ENCODE measurements at places on chromosomes 1 and 21.

DNA sequence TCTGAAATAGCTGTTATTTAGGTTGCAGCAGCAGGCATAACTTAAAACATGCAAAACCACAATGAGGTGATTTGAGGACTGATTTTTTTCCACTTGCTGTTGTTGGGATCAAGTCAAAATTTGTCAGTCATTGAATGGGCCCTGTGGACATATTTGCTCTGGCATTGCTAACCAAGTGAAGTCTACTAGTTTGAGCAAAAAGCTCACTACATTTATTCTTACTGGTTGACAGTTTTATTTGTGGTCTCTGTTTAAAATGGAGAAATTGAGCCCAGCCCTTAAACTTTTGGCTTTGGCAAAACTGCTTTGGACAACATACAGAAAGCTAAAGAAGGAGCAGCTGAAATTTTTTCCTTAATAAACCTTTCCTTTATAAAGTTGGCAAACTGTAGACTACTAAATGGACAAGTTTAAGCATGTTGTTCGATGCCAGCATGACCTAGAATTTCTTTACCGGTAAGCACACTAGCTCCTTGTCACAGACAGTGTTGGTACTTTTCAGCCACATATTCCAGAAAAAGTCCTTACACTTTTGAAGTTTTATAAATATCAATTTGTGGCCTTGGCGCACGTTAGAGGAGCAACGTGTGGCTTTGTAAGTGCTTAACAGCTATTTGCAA, 234.6 kb downstream of the USP25 start:
- H3K4me1 ChIP-seq, result no peaks in the 10 kb centered on the region
- DNase-seq, result no peak

- no peak for DNase-seq
- no peaks in the 10 kb centered on the region for H3K36me3 ChIP-seq
- H3K27ac ChIP-seq, result peak overlapping the region; percentile 54
- H3K27me3 ChIP-seq, result no peaks in the 10 kb centered on the region
- H3K4me3 ChIP-seq, result peak overlapping the region; percentile 52
- peaks cover 28% of the 10 kb centered on the region for H3K4me1 ChIP-seq
Observed at GRCh38 chr1:209675565-209676154, 448 bp downstream of the G0S2 start.

GRCh38 chr1:43541721-43542401, 11.2 kb downstream of the PTPRF start:
- H3K27me3 ChIP-seq, result no peaks in the 10 kb centered on the region
- no peak overlapping the region for H3K4me3 ChIP-seq
- peaks cover 100% of the 10 kb centered on the region for H3K4me1 ChIP-seq
- H3K27ac ChIP-seq, result peak overlapping the region; percentile 93
- H3K36me3 ChIP-seq, result peaks cover 45% of the 10 kb centered on the region
- DNase-seq, result no peak

GRCh38 chr1:224629965-224630364, 13.8 kb downstream of the CNIH3 start:
- H3K27ac ChIP-seq, result no peak overlapping the region
- H3K4me3 ChIP-seq, result no peak overlapping the region
- no peaks in the 10 kb centered on the region for H3K36me3 ChIP-seq
- DNase-seq, result no peak
- H3K4me1 ChIP-seq, result no peaks in the 10 kb centered on the region

- DNase-seq, result no peak
- H3K4me1 ChIP-seq, result peaks cover 81% of the 10 kb centered on the region
- no peaks in the 10 kb centered on the region for H3K27me3 ChIP-seq
- peak overlapping the region; percentile 90 for H3K27ac ChIP-seq
- peak overlapping the region; percentile 79 for H3K4me3 ChIP-seq
Observed at GRCh38 chr1:202806845-202807450, 1.3 kb downstream of the KDM5B start.

- DNase-seq, result no peak
- H3K4me3 ChIP-seq, result no peak overlapping the region
- H3K36me3 ChIP-seq, result no peaks in the 10 kb centered on the region
- no peaks in the 10 kb centered on the region for H3K27me3 ChIP-seq
Observed at GRCh38 chr21:42358937-42359336, 7.4 kb downstream of the TFF1 start.

GRCh38 chr1:40820251-40820797, 36.7 kb downstream of the KCNQ4 start:
- peaks cover 38% of the 10 kb centered on the region for H3K4me1 ChIP-seq
- no peaks in the 10 kb centered on the region for H3K27me3 ChIP-seq
- no peak for DNase-seq
- no peaks in the 10 kb centered on the region for H3K36me3 ChIP-seq
- no peak overlapping the region for H3K4me3 ChIP-seq

- no peaks in the 10 kb centered on the region for H3K36me3 ChIP-seq
- peak overlapping the region; percentile 79 for H3K27ac ChIP-seq
- no peak for DNase-seq
- H3K4me1 ChIP-seq, result peaks cover 93% of the 10 kb centered on the region
- H3K27me3 ChIP-seq, result no peaks in the 10 kb centered on the region
- no peak overlapping the region for H3K4me3 ChIP-seq
Observed at GRCh38 chr1:109787211-109787844, 23.6 kb upstream of the EPS8L3 start.

GRCh38 chr1:233935297-233935868, 30.9 kb downstream of the SLC35F3 start:
- no peaks in the 10 kb centered on the region for H3K4me1 ChIP-seq
- no peak overlapping the region for H3K27ac ChIP-seq

- no peak overlapping the region for H3K4me3 ChIP-seq
- H3K36me3 ChIP-seq, result no peaks in the 10 kb centered on the region
- peaks cover 82% of the 10 kb centered on the region for H3K4me1 ChIP-seq
- H3K27me3 ChIP-seq, result no peaks in the 10 kb centered on the region
- peak overlapping the region; percentile 100 for H3K27ac ChIP-seq
Observed at GRCh38 chr1:150564051-150564991, 15.1 kb downstream of the MCL1 start.
